ENCODE measurements at places on chromosomes 4 and X.

- DNase-seq: no peak
Observed at GRCh38 chrX:68880846-68881552, 52.2 kb downstream of the EFNB1 start.

DNA sequence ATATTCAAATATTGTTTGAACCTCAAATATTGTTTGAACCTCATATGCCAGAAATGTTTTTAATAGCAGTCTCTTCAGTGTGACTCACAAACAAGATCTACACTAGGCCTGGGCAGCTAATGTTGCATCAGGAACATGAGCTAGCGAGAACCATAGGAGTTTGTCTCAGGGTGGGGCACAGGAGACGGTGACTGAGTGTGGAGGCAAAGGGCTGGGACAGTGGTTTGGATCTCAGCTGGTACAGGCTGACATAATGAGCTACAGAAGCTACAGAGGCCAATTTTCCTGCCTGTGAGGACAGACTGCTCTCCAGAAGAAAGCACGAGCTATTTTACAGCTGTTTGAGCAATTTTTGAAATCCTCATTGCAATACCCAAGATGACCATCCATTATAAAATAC lies 224.7 kb downstream of the CENPC start:
- no peak for DNase-seq

DNA sequence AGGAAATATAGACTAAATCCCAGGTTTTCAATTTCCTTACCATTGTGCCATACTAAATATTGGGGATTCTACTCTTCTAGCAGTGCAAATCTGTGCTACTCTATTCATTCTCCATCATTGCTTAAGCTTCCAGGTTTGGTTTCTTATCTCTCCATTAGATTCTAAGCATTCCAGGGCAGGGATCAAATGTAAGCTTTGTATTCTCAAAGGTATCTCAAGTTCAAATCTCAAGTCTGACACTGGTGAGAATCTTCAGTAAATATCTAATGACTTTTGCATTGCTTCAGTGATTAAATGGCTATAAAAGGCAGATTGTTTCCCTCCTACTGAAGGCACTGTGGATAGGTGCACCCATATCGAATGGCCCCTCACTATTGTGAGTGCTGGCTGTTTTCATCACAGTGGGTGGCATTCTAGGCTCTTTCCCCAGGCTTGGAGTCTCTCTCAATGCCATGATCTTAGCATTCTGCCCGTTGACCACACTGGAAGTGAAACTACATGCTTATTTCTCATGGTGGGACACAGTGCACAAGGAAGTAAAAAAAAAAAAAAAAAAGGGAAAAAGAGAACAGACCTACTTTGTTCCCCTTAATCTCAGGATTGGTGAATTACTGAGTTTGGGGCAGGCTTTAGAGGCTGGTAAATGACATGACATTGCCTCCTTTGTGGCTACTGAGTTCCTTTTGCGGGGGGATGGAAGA lies 28.7 kb downstream of the FAM9C start:
- no peak for DNase-seq

GRCh38 chr4:124726269-124726668 lies 13.7 kb upstream of the ANKRD50 start:
- no peak for DNase-seq

GRCh38 chrX:40845331-40845911 lies 110.1 kb upstream of the MED14 start:
- no peak for DNase-seq

DNA sequence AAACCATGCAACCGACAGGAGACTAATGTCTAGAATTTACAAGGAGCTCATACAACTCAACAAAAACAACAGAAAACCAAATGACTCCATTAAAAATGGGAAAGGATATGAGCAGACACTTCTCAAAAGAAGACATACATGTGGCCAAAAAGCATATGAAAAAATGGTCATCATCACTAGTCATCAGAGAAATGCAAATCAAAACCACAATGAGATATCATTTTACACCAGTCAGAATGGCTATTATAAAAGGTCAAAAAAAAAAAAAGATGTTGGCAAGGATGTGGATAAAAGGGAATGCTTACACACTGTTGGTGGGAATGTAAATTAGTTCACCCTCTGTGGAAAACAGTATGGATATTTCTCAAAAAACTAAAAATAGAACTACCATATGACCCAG lies 50.5 kb upstream of the CHRDL1 start:
- DNase-seq: no peak

DNA sequence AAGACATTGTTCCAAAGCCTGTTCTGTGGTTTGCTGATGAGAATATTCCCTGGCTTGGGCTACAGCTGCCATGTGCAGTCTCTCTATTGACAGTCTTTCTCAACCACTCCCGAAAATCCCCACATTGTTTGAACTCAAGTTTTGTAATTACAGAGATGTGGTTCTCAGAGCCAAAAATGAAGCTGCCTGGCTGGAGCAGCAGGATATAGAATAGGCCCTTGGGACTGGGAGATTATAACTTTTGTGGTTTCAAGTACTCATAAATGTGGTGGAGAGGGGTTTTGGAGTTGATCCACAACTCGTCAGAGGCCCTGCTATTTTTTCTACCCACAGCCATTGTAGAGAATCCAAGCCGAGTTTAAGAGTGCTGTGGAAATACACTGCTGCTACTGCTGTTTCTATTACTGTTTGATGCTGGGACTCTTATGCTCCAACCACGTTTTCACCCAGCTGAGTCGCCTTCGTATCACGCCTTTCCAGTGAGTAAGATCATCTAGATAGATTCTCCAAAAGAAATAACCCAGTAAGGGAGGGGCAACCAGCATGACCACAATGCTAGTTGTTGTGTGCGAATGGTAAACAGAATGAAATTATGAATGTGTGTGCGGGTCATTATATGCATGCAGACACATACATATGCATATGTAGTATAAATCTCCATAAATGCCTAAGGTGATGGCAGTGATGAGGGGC lies 57.1 kb upstream of the ATXN3L start:
- no peak for DNase-seq

DNA sequence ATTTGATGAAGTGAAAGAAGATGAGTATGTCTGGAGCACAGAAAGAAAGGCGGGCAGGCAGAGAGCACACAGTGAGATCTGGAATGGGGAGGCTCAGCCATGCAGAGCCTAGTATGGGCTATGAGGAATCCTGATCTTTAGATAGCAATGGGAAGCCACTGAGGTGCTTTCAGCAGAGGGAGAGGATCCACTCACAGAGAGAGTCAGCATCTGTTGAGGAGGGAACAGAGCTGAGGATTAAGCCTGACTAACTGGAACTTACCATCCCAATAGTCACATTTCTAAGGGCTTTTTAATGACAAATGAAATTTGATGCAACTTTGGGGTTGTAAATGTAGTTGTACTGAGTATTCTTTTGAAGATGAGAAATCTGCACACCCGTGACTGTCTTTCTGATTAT lies 20.6 kb upstream of the FGFBP2 start:
- DNase-seq: no peak

GRCh38 chr4:152705903-152706302 lies 26.1 kb upstream of the TMEM154 start:
- no peak for DNase-seq

DNA sequence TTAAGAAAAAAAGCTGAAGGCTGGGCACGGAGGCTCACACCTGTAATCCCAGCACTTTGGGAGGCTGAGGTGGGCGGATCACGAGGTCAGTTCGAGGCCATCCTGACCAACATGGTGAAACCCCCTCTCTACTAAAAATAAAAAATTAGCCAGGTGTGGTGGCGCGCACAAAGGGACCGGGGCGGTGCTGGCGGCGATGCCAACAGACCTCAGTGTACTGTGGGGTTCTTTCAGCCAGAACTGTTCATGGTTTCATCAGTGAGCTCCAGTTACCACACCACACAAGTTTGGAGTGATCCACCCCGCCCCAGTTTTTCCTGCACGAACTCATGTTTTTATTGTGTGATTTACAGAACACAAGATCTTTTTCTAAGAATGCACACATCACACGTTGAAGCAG lies 21.2 kb upstream of the IRAK1 start:
- no peak for DNase-seq

DNA sequence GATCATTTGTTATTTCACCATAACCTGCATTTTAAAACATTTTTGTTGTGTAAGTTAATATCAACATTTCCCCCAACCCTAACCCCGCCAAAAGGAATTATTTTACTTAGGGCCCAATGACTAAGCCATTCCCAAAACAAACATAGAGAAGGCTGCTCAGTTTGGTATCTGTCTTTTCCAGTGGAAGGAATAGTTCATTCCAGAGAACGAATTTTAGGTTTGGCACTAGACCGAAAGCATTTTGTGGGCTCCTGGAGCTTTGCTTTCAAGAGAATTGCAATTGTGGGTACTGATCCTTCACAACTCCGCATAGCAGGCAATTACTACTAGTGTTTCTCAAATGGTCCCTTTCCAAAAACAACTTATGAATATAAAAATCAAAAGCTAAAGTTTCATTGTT lies 226.7 kb upstream of the MAD2L1 start:
- DNase-seq: no peak

Measured in T-cell (primary cell).